ENCODE measurements at places on chromosomes 7 and 10.

DNA sequence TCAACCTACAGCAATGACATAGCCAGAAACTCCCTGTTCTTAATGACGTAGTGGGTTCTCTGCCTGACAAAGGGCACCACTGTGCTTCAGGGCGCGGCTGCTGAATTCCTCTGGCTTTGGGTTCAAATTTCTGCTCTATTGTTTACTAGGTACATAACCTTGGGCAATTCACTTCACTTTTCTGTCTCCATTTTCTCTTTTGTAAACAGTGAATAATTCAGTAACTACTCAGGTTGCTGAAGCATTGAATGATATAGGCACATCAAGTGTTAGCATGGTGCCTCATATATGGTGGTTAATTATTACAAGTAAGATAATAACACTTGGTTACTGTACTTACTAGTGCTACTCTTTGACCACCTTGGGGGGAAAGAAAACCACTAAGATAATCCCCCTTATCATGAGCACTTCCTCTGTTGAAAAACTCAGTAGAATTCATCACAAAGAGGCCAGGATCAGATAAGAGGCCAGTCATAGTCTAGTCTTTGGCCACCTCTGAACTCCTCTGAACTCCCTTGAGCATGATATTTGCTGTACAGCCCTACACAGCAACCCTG, 92.0 kb upstream of the AHR start:
- no peak for DNase-seq

- DNase-seq = no peak
Observed at GRCh38 chr7:91306266-91306665, 42.0 kb downstream of the FZD1 start.

DNA sequence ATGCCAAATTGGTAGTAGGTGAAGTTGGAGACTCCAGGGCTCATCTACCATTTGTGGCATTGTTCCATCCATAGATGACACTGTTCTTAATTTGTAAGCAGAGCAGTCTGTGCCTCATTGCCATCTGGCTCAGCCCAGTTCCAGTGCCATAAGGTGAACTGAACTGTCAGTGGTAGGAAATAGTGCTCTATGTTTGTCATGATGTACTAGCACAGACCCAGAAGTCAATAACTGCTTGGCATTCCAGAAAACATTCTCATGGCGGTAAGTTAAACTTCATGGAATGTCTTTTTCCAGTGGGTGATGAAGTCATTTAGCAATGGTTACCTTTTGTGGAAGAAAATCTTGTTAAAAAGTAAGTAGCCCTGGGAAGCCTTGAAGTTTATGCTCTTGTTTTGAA, 302.7 kb downstream of the SUGCT start:
- no peak for DNase-seq

DNA sequence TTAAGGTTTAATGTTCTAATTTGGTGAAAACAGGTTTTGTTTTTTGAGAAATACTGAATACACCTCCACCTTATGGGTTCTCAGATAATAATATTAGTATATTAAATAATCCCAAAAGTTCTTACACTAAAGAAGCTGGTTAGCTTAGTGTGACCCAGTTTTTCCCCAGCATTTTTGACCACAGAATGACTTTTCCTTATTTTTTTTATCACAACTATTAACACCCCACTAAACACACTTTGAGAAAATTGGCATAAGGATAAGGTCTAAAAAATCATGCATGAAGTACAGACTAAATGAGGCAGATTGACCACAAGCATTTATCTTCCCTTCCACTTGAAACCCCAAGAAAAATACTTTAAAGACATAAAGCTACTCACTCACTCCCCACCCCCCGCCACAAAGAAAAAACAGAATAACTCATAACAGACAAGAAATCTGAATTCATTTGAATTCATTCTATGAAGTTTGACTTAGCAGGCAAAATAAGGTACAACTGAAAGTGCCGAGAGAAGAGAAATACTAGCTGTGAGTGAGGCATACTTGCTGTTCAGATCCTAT, 49.7 kb upstream of the WNT16 start:
- no peak for DNase-seq

- DNase-seq = no peak
Observed at GRCh38 chr10:4661511-4662255, 164.3 kb upstream of the AKR1E2 start.

- no peak for DNase-seq
Observed at GRCh38 chr10:133231244-133231945, 1.4 kb downstream of the UTF1 start.

DNA sequence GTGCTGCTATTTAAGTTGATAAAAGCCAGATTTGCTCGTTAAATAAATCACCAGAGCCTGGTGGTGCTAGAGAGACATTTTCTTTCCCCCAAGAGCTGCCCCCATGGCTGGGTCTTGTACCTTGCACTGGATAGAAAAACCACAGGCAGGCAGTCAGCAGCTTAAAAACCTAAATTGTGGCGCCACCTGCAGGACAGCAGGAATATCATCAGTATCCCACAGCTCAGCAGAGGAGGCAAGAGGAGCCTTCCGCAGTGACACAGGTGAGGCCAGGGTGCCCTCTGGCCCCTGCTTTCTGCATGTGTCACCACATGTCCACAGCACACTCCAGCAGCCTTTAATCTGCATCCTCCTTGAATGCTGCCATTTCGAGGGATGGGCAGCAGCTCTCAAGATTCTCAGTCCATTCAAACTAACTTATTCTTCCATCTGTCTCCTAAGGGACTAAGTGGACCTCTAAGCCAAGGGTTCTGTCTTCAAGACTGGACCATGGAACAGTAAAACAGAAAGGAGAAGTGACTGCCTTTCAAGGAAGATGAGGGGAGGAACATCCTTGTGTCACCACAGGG, 4.5 kb upstream of the PLXNA4 start:
- DNase-seq = peak; percentile 70

- DNase-seq = no peak
Observed at GRCh38 chr7:126185959-126186580, 1066.7 kb downstream of the GRM8 start.

GRCh38 chr7:44695756-44696155, 52.9 kb upstream of the ZMIZ2 start:
- no peak for DNase-seq

DNA sequence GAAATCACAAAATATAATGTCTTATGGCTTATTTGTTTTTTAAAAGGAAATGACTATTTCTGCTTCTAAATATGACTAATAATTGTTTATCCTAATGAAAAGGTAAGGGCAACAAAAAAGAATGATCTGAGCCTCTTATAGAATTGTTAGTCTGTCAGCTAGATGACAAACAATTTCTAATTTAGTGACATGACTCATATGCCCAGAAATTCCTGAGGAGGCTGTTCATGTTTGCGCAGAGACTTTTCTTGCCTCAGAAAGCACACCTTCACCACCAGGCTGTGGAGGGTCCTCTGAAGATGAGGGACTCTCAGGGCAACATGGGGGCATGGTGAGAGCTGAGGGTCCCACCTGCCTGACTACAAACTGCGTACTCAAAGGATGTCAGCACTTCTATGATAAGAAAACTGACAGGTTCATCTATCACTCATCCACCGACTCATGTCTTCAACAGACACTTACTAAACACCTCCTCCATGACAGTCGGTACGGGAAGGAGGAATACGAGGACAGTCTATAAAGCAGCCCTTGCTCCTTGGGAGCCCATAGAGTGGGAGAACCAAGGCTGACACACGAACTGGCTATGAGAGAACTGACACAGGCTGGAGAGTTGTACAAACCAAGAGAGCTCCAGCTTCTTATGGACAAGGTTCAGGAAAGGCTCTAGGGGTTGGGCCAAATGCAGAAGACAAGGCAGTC, 102.0 kb downstream of the PKD1L1 start:
- DNase-seq = no peak

DNA sequence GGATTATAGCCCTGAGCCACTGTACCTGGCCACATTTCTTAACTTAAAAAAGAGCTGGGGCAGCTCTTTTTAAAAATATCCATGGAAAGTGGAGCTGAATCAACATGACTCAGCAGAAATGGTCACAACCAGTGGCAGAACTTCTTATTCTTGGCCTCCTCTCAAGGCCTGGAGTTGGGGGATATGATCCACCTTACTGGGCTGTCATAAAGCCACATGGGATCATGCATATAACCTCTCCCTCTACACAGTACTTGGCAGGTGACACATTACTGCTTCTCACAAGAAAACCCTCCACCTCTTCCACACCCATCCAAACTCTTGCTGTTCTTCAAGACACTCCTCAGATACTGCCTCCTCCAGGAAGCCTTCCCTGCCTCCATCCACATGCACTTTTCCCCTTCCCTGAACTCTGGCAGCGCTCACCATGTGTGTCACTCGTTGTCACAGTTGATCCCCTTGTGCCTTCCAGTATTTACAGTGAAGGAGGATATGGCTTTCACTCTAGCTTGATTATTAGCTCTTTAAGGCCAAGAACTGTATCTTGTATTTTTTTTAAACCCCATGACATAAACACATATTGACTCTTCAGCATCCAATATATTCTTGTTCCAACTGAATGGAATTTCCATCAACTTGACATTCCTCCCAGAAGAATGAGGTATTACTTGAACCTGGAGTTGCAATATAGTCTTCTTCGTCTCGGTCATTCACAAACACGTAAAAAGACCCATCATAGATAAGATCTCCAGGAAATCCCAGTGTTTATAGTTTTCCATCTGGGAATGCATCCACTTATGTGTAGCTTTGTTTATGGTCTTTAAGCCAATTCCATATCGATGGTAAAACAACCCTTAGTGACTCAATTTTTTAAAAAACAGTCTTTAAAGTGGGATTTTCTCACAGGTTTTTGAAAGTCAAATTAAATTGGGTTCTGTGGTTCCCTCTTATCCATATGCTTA, 85.5 kb downstream of the TBXAS1 start:
- DNase-seq = no peak

DNA sequence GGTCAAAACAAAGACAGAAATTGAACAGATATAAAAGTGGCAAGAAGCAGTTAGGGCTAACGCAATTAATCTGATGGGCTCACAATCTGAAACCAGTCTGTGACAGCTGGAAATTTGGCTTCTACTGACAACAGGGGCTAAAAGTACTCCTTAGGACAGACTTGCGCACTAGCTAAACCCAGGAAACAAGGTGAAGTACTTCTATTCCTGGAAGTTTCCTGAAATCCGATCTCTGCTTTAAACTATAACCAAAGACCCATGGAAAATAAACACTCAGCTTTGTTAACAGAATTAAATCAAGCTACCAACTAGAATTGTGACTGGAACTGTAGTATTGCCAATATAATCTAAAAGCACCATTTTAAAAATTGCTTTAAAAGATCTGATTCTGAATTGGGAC, 520.2 kb upstream of the ZWINT start:
- DNase-seq = peak; percentile 17

DNA sequence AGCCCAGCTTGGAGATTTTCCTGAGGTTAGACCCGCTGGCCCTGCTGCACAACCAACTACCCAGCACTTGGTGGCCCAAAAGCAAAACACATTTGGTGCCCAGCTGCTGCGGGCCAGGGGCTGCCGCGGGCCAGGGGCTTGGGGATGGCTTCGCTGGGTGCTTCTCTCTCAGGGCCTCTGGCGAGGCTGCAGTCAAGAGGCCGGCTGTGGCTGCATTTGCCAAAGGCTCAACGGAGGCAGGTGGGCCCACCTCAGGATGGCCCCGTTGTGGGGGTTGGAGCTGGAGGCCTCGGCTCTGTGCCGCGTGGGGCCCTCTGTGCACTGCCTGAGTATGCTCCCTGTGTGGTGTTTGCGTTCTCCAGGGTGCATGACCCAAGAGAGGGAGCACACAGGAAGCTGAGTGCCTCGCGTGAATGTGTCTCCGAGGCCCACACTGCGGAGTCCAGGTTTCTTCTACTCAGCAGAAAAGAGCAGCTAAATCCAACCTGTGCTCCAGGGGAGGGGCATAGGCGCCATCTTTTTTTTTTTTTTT, 17.5 kb upstream of the UBE3C start:
- no peak for DNase-seq

DNA sequence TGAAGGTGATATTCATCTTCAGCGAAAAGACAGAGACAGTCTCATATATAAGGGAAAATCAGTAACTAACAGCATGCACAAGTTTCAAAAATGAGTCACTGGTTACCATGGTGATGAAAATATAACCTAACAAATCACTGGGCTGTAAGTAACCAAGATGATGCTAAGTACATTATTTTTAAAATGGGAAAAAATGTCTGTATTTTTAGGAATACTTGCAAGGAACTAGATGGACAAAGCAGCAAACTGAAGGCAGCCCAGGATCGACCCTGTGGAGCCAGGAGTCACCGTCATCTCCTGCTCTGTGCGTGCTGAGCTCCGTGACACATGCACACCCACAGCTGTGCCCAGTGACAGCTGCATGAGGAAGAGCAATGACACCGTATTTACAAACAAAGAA, 137.3 kb downstream of the ELMO1 start:
- no peak for DNase-seq

DNA sequence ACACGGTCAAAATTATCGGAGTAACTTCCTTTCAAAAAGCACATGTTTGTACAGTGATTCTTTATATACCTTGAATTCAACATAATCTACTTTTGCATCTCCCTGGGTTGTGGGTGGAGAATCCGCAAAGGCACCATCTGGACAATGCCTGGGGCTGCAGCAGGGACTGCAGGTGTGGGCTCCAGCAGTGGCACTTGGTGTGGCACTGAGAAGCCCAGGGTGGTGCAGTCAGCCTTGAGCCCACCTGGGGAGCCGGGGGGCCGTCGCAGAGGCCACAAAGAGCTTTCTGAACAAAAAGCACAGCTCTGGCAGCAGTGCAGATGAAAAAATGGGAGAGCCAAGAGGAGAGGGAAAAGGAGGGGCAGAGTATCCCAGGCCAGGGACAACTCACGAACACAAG, 22.2 kb downstream of the PARD3 start:
- DNase-seq = no peak

GRCh38 chr7:133727476-133728214, 399.5 kb upstream of the LRGUK start:
- no peak for DNase-seq

DNA sequence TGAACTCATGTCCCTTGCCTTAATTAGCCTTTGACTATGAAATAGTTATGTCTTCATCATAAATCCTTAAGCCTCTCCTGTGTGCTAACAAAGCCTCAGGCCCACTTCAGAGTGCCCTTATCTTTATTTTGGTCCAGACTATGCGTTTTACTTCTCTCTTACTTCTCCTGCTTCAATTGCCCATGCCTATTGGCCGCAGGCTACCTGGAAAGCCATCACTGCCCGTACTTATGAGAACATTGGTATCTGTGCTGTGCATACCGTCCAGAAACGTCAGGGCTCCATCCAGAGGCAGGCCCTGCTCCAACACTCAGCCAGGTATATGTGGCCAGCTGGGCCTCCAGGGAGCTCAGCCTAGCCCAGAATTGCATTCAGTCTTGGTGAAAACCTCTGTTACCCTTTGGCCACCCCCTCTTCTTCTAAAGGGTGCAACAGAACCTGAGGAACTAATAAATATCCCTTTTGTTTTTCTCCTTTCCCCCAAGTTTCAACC, 212.4 kb upstream of the MTPN start:
- no peak for DNase-seq

- DNase-seq = peak; percentile 56
Observed at GRCh38 chr7:28812616-28813015, 145.5 kb downstream of the TRIL start.

- DNase-seq = no peak
Observed at GRCh38 chr10:30774261-30774660, 144.7 kb upstream of the LYZL2 start.

- no peak for DNase-seq
Observed at GRCh38 chr10:90969947-90970673, 49.2 kb upstream of the ANKRD1 start.

GRCh38 chr10:75397496-75398199, 3.9 kb downstream of the ZNF503 start:
- no peak for DNase-seq

- no peak for DNase-seq
Observed at GRCh38 chr7:102306916-102307677, 20.4 kb downstream of the SH2B2 start.

- no peak for DNase-seq
Observed at GRCh38 chr10:4267086-4267773, 482.2 kb upstream of the KLF6 start.
